ENCODE measurements at places on chromosomes 12 and 14. TPM values are rescaled to one million over a fixed set of nuclear protein-coding genes. Genes with fewer than 3 reads are reported as not detected.

ERBB3 gene
- total RNA-seq, result not detected

TSPAN19 gene
- not detected for total RNA-seq

GRIN2B gene
- not detected for total RNA-seq

AQP5 gene
- not detected for total RNA-seq

PTHLH gene
- not detected for total RNA-seq

KRT79 gene
- not detected for total RNA-seq

SMCO2 gene
- not detected for total RNA-seq

TPH2 gene
- total RNA-seq, result not detected

ASIC1 gene
- 1.9 TPM for total RNA-seq

TMTC3 gene
- total RNA-seq, result 41.4 TPM

KCNH3 gene
- not detected for total RNA-seq

DHRS2 gene
- 0.13 TPM for total RNA-seq

PTCSC3 gene
- total RNA-seq, result not detected

CSRP2 gene
- 18.6 TPM for total RNA-seq

GTF2A1 gene
- 13.3 TPM for total RNA-seq

AGAP2 gene
- total RNA-seq, result 0.25 TPM

KLHL33 gene
- total RNA-seq, result 0.34 TPM

SPTSSA gene
- total RNA-seq, result 14.8 TPM

JAG2 gene
- 52.0 TPM for total RNA-seq

RTN1 gene
- total RNA-seq, result 0.87 TPM

HAL gene
- not detected for total RNA-seq

KIF5A gene
- total RNA-seq, result not detected

GDF3 gene
- 0.74 TPM for total RNA-seq

SLC25A29 gene
- 45.5 TPM for total RNA-seq

IAPP gene
- not detected for total RNA-seq

CLEC4E gene
- total RNA-seq, result not detected

IRAK3 gene
- 5.1 TPM for total RNA-seq

TAS2R9 gene
- total RNA-seq, result not detected

NTS gene
- total RNA-seq, result not detected

AICDA gene
- not detected for total RNA-seq

BAG5 gene
- 21.3 TPM for total RNA-seq

CNTN1 gene
- not detected for total RNA-seq

SUSD6 gene
- total RNA-seq, result 15.7 TPM

KRT75 gene
- total RNA-seq, result not detected

PLEKHD1 gene
- not detected for total RNA-seq

FOXN4 gene
- not detected for total RNA-seq

KLRC2 gene
- not detected for total RNA-seq

KLRF1 gene
- total RNA-seq, result not detected

WSCD2 gene
- not detected for total RNA-seq

HCAR2 gene
- total RNA-seq, result not detected

FZD10 gene
- total RNA-seq, result not detected

RTL1 gene
- total RNA-seq, result not detected

CMTM5 gene
- total RNA-seq, result not detected

SERPINA3 gene
- total RNA-seq, result not detected

Measured in mammary microvascular endothelial cell (primary cell).